ENCODE measurements at places on chromosomes 12 and 14.

GRCh38 chr12:118050972-118051910 is 9.7 kb downstream of the WSB2 start:
- no peak for DNase-seq

GRCh38 chr12:126069549-126070165 is 1004.4 kb downstream of the AACS start:
- DNase-seq = no peak

DNA sequence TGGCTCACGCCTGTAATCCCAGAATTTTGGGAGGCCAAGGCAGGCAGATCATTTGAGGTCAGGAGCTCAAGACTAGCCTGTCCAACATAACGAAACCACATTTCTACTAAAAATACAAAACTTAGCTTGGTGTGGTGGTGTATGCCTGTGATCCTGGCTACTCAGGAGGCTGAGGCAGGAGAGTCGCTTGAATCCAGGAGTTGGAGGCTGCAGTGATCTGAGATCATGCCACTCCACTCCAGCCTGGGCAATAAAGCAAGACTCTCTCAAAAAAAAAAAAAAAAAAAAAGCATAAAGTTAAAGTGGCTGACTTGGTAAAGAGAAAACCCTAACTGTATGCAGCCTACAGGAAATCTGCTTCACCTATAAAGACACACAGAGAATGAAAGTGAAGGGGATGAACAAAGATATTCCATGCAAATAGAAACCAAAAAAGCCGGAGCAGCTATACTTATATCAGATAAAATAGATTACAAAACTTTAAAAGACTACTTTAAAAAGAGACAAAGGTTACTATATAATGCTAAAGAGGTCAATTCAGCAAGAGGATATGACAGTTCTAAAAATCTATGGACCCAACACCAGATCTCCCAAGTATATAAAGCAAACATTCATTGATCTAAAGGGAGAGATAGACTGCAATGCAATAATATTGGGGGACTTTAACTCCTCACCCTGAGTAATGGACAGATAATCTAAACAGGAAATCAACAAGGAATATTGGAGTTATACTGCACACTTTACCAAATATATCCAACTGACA is 4.1 kb downstream of the CLEC2B start:
- no peak for DNase-seq

- no peak for DNase-seq
Observed at GRCh38 chr14:71212683-71213107, 305.4 kb downstream of the PCNX1 start.

GRCh38 chr12:26740348-26740747 is 92.6 kb downstream of the ITPR2 start:
- DNase-seq = no peak

GRCh38 chr12:23722655-23723054 is 226.8 kb downstream of the SOX5 start:
- no peak for DNase-seq

DNA sequence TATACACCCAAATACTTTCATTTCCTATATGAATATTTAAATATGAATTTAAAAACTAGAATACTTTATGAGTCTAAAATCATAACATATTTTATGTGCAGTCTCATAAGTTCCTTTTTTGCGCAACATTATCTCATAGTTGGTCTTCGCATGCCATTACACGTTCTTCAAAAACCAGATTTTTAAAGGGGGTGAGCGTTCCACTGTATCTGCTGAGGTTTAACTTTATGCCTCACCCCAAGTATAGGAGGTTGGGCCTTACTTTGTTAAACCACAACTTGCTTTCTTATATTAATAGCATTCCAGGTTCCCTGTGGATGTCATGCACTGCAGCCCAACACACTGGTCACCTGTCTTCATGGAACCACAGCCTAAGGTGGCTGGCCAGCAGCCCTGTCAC is 118.6 kb downstream of the APAF1 start:
- no peak for DNase-seq

DNA sequence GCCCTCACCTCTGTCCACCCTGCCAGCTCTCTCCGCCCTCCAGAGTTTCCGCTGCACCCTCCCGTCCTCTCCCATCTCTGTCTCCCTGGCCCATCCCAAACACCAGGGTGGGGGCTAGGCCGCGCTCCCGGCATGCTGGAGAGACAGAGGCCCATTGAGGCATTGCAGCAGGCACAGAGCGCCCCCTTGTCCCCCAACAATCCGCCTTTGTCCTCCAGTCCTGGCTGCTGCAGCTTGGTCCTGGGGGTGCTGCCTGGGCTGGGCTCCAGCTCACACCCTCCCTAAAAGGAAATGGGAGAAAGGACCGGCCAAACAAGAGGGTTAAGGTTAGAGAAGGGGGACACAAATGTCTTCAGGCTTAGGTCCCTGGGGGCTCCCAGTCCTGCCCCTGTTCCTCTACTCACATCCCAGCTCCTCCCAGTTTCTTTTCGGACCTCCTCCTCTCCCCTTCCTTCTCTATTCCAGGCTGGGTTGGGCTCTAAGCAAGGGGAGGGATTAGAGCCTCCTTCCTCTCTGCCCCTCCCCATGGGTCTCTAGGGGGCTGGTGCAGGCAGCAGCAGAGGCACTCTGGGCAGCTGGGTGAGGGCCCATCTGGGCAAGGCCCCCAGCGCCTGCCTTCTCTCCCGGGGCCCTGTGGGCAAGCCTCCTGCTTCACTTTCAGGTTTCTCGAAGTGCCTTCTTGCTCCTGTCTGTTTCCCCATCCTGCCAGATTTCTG is at the start of gene CMTM5:
Gene CMTM5, plus strand, starts transcription at position 565 of the 716 bp plus-strand sequence. CDS start 206 bp downstream, outside the sequence.
- DNase-seq = peak; percentile 74

GRCh38 chr12:62164036-62164435 is 96.2 kb upstream of the USP15 start:
- no peak for DNase-seq
